ENCODE measurements at places on chromosomes 5 and 9. TPM values are rescaled to one million over a fixed set of nuclear protein-coding genes. Genes with fewer than 3 reads are reported as not detected.
A peak's percentile ranks its signal among the peaks of the same experiment; 100 is the strongest.

Gene NMUR2
- total RNA-seq: not detected

Gene FBN2
- 0.15 TPM for total RNA-seq

DNA sequence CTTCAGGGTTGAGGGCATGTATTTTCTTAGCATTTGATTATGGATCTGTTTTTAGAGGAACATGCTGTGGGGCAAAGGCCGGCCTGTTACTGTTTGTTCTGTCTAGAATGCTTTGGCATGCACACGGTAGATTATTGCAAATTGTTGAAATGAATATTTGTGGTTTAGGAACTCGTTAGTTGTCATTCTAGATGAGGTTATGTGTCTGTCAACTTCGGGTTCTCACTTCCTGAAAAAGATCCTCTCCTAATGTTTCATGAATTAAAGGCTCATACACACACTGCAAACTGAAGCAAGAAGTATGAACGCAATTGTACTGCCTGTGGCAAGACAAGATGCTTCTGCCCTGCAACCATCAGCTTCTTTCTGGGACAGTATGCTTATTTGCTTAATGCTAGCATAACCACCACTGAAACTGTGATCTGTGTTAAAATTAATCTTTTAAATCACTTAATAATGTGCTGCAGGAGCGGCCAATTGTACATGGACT is 99.6 kb downstream of the BASP1 start:
- no peak for DNase-seq

- peak; percentile 10 for DNase-seq
Observed at GRCh38 chr9:133355881-133356357, 368 bp downstream of the SURF1 start.

DNA sequence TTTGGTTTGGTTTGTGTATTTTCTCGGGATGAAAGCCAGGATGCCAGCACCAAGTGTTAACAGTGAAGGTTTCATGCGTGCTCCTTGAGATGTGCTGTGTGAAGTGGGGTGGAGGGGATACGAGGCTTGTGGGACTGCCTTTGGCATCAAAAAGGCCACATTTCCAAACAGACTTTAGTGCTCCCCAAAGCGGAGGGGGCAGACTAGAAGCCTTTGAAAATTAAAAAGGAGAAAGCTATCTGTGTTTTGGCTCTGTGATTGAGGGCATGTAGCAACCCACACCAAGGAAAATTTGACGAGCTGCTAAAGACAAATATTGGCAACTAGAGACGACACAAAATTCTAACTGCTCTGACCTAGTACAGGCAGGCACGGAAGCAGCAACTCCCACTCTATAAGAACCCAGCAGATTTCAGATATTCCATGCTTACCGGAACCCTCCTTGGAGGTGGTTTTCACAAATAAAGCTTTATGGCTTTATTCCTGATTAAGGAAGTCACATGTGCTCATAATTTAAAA is 154.5 kb downstream of the ARSB start:
- no peak for DNase-seq

DNA sequence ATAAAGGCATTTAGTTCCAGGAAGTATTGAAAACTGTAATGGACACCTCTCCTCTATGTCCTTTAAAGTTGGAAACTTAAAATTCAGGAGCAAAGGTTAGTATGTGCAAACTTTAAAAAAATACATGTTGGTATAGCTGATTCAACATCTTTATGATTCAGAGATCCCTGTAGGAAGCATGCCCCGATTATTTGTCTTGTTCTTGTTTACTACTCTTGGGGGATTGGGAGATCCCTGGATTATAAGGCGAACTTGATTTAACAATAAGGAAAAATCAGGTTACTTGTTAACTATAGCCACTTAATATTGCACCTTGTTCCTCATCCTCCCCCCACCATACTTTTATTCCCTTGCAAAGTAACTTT is 1.7 kb downstream of the F2RL1 start:
- no peak for DNase-seq

- no peak for DNase-seq
Observed at GRCh38 chr5:176373100-176373818, 8.0 kb downstream of the ARL10 start.

GRCh38 chr5:171323806-171324632 is 15.0 kb downstream of the TLX3 start:
- DNase-seq: no peak

- no peak for DNase-seq
Observed at GRCh38 chr5:43772764-43773477, 169.9 kb downstream of the NNT start.

GRCh38 chr5:18072600-18072999 is 438.3 kb downstream of the TAF11L14 start:
- no peak for DNase-seq

GRCh38 chr5:25334350-25334749 is 689.6 kb upstream of the CDH10 start:
- no peak for DNase-seq

DNA sequence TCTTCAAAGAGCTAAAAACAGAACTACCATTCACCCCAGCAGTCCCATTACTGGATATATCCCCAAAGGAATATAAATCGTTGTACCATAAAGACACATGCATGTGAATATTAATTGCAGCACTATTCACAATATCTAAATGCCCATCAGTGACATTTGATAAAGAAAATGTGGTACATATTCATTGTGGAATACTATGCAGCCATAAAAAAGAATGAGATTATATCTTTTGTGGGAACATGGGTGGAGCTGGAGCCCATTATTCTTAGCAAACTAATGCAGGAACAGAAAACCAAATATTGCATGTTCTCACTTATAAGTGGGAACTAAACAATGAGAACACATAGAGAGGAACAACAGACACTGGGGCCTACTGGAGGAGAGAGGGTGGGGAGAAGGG is 38.7 kb downstream of the FCHO2 start:
- no peak for DNase-seq

GRCh38 chr5:68048516-68048915 is 167.0 kb upstream of the PIK3R1 start:
- DNase-seq: no peak

Measured in CD4-positive, alpha-beta memory T cell (primary cell).